ENCODE measurements at places on chromosomes 3 and 15.

GRCh38 chr3:189361103-189361835, 189.5 kb downstream of the TPRG1 start:
- no peak for DNase-seq

DNA sequence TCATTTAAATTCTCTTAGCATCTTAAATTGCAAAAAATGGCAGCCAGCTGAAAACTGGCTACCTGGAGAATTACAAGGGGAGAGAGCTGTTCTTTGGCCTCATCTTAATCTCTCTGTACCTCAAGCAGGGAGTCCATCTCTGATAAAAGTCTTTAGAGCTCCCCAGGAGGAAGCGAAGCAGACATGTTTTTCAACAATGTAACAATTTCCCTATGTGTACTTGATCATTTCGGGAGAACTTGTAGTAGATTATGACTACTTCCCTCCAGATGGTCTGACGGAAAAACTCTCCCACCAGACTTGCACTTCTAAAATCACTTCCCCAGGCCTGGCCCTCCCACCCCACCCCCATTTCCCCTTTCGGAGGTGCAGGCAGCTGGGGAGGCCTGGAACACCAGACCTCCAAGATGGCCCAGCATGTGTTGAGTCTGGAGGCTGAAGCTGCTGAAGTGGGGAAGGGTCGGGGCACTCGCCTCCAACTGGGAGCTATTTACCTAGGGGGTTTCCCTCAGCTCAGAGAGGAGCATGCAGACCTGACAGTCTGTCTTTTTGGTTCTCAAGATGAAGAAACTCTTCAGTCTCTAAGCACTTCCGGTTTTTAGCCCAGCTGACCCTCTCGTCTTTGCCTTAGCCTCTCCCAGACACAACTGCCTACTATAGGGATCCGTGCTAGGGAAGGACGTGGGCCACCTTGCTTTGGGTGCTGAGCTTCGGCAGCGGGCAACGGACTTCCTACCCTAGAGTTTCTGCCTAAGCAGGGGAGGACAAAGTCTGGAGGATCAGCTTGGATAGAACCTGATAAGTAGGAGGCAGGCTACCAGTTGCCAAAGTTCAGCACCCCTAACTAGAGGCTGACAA, 164.0 kb upstream of the TBL1XR1 start:
- peak; percentile 3 for DNase-seq

- no peak for DNase-seq
Measured at GRCh38 chr15:84634228-84634837, 19.8 kb downstream of the WDR73 start.

GRCh38 chr3:98326105-98326893, 27.4 kb upstream of the OR5K4 start:
- no peak for DNase-seq

- no peak for DNase-seq
Measured at GRCh38 chr15:100279849-100280248, 61.9 kb downstream of the ADAMTS17 start.

- no peak for DNase-seq
Measured at GRCh38 chr3:182937293-182938051, 42.9 kb downstream of the DCUN1D1 start.

GRCh38 chr3:46990573-46991374, 11.3 kb downstream of the NBEAL2 start:
- no peak for DNase-seq

DNA sequence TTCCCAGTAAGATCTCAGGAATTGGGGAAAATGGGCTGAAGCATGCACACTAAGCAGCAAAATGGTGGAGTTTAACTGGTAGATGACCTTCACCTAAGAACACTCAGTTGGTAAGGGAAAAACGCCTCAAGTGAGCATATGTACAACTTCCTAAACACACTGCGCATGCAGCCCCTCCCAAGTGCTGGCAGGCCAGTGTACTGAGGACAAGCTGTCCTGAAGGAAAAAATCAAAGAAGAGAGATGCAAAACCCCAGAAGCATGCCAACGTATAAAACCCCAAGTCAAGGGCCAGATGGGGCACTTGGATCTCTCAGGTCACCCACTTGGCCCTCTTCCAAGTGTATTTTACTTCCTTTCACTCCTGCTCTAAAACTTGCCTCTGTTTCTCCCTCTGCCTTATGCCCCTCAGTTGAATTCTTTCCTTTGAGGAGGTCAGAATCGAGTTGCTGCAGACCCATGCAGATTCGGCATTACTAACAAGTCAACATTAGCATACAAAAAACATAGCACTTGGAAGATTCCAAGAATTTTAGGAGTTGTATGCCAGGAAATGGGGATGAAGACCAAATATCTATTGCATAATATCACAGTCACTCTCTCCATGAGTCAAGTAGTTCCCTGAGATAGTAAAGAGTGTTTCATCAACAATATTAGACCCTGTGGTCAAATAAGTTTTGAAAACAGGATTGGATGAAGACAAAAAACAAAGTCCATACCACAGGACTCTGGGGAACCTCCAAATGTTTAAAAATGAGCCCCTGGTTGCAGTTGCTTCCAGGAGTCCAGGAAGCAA, 10.8 kb upstream of the FYCO1 start:
- DNase-seq, result no peak

GRCh38 chr15:45796433-45796832, 161.6 kb downstream of the SQOR start:
- DNase-seq, result no peak

DNA sequence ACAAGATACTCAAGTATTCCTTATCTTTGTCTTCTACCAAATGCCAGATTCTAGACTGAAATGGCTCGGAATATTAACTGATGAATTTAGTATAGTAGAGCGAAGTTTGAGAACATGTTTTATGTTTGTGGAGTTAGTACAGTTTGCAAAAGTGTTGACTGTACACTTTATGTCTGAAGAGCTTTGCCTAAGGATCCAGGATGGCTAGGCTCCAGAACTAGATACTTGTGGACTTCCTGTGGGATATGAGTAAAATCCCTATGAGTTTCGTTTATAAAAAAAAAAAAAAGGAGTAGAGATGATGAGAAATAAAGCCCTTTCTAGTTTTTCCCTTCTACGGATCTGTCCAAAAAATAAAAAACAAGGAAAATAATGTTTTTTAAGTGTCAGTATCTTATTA, 96.7 kb downstream of the TP63 start:
- no peak for DNase-seq

GRCh38 chr3:79306934-79307570, 460.7 kb downstream of the ROBO1 start:
- DNase-seq, result no peak

DNA sequence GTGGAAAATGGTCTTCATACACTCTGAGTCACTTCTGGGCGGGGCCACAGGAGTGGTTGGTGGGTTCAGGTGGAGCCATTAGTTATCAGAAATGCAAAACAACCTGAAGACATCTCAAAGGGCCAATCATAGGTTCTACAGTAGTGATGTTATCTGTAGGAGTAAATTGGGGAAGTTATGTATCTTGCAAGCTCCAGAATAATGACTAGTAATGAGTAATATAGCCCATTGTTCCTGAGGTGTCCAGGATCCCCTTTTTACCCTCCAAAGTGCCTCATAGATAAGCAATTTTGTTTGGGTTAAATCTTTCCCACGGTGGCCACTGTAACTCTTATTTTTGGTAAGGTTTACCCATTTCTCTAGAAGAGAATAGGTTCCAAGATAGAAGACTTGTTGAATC, 91.7 kb downstream of the PIK3R4 start:
- DNase-seq, result no peak

- no peak for DNase-seq
Measured at GRCh38 chr3:121529308-121529707, 16.5 kb downstream of the POLQ start.

GRCh38 chr15:92614791-92615785, 40.5 kb downstream of the FAM174B start:
- DNase-seq, result no peak

DNA sequence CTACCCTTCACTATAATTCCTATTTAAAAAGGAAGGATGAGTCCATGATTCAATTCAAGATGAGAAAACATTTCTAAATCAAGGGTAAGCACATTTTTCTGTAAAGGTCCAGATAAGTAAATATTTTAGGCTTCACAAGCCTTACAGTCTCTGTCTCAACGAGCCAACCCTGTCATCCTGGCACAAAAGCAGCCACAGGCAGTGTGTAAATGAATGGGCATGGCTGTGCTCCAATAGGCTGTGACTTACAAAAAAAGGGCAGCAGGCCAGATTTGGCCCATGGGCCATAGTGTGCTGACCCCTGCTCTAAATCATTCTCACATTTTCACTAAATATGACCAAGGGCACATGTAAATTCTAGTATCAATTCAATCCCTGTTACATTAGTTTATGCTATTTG, 200.4 kb downstream of the WNT5A start:
- DNase-seq, result no peak

- no peak for DNase-seq
Measured at GRCh38 chr15:66172324-66172980, 81.1 kb downstream of the MEGF11 start.

DNA sequence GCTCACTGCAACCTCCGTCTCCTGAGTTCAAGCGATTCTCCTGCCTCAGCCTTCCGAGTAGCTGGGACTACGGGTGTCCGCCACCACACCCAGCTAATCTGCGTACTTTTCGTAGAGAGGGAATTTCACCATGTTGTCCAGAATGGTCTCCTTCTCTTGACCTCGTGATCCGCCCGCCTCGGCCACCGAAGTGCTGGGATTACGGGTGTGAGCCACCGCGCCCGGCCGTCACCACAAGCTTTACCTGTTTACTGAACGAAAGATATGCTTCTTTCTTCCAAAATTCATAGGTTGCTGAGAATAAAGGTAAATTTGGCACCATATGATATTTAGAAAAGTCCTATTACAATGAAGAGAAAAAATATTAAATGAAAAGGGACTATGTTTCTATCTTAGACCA, 333.5 kb upstream of the EPHA6 start:
- DNase-seq, result no peak

DNA sequence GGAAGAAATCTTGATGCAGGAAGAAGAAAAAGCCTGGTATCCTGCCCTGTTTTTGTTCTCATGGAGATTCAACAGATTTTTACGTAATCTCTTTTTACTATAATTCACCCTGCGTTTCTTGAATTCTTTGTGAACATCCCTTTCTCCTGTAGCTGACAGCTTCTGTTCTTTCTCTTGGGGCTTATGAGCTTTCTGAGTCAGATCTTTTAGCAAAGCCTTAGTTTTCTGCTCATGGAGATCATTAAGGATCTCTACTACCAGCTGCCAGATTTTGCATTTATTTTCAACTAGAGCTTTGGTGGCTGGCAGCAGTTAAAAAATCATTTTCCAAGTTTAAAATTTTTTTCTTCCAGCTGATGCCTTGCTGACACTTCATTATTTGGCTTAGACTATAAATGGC, 51.6 kb downstream of the MOBP start:
- DNase-seq, result no peak

DNA sequence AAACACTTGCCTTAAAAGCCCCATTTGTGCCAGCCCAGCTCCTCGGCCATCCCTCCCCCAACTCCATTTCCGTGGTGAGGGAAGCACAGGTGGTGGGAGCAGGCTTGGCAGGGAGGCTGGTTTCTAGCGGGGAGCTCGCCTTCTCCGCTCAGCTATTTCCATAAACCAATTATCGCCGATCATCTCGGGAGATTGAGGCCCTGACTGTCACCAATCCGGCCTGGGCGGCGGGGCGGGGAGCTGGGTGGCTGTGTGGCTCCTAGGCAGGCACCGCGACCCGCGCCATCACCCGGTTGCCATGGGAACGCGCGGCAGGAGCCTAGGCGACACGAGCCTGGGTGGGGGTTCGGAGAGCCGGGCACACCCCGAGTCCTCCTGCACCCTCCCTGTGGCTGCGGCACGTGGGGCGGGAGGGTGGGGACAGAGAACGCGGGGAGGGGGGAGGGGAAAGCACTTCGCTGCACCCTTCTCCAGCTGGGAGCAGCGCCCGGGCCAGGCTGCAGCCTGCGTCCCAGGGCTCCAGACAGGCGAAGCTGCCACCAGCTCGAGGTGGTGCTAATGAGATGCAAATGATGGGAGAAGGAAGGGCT, 9.3 kb downstream of the CCDC33 start:
- DNase-seq, result no peak

DNA sequence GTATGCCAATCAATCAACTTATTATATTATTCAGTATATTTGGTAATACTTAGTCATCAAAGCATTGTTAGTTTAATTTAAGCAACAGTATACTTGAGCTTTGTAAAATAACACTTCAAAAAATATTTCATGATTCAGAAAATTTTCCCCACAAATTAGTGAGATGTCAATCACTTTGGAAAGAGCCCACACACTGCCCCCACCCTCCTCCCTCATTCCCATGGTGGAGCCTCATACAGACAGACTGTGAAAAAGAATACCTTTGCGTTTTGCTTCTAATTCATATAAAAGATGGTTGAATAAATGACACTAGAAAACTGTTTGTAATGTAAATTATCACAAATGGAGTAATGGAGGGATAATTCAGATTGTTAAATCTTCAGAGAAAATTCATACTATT, 43.3 kb upstream of the MYO5C start:
- DNase-seq, result no peak

- DNase-seq, result no peak
Measured at GRCh38 chr15:75573648-75574384, 5.3 kb downstream of the PTPN9 start.

DNA sequence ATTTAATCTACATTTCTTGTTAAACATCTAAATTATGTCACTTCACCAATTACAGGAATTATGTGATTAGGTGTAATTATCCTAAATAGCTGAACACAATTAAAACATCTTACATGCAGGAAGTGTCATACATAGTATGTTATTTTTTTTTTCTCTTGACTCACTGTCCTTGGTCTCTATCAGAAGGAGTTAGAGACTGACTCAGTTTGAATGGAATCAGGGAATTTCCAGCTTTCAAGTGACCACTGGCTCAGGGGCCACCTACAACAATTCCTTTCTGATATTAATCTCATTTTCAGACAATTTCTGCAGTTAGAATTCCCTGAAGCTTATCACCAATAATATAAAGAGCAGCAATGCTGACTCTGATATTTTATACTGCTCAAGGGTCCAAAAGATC, 400.7 kb downstream of the ROBO1 start:
- DNase-seq, result no peak

DNA sequence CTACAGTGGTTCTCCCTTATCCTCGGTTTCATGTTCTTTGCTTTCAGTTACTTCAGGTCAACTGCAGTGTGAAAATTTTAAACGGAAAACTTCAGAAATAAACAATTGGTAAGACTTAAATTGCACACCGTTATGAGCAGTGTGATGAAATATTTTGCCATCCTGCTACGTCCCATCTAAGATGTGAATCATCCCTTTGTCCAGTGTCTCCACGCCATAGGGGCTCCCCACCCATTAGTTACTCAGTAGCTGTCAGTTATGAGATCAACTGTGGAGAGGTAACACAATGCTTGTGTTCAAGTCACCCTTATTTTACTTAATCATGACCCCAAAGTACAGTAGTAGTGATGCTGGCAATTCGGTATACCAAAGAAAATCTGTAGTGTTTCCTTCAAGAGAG, 47.4 kb downstream of the TJP1 start:
- DNase-seq, result no peak

DNA sequence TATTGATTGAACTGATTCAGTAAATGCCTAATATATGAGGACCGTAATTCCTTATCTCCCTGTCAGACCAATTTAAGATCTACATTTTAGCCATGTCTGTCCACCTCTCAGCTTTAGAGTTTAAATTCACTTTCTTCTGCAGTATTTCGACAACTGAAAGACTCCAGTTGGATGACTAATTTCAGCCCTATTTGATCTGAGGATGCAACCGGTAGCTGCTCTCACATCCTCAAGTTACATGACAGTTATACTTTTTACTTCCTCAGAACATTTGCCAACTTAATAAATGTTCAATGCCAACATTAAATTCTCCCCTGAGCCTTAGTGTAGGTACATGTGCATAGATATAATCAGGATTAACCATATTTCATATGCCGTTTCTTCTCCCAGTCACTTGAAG, 2.5 kb upstream of the HHLA2 start:
- peak; percentile 73 for DNase-seq

All from SIG-M5 (cell line).